Ascending aorta (tissue), 2 donors: ENCODE measurements at places on chromosomes 1 and 21.

GRCh38 chr1:113153116-113153803 is 80.3 kb downstream of the LRIG2 start:
- H3K4me1 ChIP-seq, result no peaks in the 10 kb centered on the region
- no peaks in the 10 kb centered on the region for H3K27me3 ChIP-seq
- no peak overlapping the region for H3K4me3 ChIP-seq
- no peaks in the 10 kb centered on the region for H3K36me3 ChIP-seq

- H3K27me3 ChIP-seq, result no peaks in the 10 kb centered on the region
- peaks cover 99% of the 10 kb centered on the region for H3K36me3 ChIP-seq
- H3K27ac ChIP-seq, result no peak overlapping the region
- no peak overlapping the region for H3K4me3 ChIP-seq
Measured at GRCh38 chr1:77926561-77927357, 38.3 kb downstream of the NEXN start.

GRCh38 chr1:172411791-172412338 is 8.6 kb upstream of the C1orf105 start:
- no peak for DNase-seq
- H3K4me1 ChIP-seq, result no peaks in the 10 kb centered on the region
- H3K27me3 ChIP-seq, result no peaks in the 10 kb centered on the region
- no peak overlapping the region for H3K4me3 ChIP-seq

DNA sequence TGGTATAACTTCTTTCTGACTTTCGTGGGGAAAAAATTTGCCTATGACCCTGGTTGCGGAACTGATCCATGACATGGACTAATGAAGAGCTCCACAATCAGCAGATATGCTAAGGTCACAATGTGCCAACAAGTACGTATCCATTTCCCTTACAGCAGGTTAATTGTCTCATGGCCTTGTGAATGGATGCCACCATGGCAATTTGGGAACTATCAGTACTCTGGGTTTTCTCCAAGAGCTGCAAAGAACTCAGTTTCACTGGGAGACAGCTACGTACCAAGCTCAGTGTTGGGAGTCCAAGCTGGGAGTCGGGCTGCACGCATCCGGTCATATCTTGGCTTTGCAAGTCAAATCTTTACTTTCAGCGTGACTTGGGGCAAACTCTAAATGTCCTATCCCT is 64.8 kb downstream of the TIAM1 start:
- DNase-seq, result no peak
- no peak overlapping the region for H3K4me3 ChIP-seq
- H3K27ac ChIP-seq, result no peak overlapping the region

DNA sequence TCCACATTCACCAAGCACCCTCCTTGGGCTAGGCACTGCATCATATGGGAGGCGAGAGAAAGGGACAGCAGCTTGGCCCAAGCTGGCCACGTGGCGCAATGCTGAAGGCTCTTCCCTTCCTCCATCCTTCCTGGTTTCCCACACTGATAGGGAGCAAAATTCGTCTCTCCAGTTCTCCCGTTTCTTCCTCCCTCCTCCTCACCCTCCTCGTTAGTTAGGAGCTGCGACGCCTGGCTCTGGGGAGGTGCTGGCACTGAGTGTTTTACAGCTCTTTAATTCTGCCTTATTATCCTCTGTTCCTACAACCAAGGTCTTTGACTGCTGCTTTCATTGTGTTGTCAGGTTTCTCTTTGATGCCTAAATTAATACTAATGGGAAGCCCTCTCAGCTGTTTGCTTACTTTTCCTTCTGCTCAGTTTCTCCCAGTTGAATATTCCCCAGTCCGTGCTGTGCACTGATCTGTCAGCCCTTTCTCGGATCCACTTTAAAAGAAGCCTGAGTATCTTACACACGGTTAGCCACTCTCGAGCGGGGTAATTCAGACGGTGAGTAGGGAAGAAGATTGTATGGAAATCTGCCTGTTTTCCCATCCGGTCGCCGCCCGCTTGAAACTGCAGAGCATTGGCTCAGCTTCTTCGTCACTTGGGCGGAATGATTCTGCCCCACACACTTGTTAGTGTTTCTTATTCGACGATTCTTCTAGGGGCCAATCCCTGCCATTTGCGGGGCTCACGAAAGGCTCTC is 56.2 kb upstream of the SMYD2 start:
- no peaks in the 10 kb centered on the region for H3K36me3 ChIP-seq
- H3K4me3 ChIP-seq, result peak overlapping the region; percentile 40
- no peak overlapping the region for H3K27ac ChIP-seq

DNA sequence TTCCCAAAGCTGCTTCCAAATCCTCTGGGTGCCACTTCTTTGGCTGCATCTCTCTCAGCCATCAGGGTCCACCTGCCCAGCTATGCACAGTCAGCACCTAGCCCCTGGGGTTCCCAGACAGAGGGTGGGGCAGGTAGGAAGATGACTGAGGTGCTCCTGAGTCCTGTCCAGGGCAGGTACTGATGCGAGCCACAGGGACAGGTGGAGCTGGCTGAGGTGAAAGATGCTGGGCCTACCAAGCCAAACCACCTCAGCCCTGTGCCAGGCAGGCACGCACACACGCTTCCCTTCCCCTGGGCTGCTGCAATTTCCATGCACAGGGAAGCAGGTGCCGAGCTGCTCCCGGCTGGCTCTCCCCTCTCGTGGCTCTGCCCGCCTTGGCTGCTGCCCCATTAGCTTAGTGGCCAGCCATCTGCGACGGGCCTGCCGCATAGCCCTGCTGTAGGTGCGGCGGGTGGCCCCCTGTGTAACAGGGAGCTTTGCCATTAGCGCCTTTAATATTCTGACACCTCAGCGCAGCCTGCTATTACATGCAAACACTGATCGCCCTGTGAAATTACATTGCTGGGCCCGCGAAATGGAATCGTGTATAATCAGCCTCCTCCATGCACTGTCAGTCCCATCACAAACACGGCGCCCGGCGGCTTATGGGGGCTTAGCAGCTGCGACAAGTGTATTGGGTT is 38.9 kb downstream of the DMAP1 start:
- no peak for DNase-seq
- peaks cover 13% of the 10 kb centered on the region for H3K36me3 ChIP-seq
- H3K27ac ChIP-seq, result no peak overlapping the region
- no peak overlapping the region for H3K4me3 ChIP-seq
- no peaks in the 10 kb centered on the region for H3K27me3 ChIP-seq

DNA sequence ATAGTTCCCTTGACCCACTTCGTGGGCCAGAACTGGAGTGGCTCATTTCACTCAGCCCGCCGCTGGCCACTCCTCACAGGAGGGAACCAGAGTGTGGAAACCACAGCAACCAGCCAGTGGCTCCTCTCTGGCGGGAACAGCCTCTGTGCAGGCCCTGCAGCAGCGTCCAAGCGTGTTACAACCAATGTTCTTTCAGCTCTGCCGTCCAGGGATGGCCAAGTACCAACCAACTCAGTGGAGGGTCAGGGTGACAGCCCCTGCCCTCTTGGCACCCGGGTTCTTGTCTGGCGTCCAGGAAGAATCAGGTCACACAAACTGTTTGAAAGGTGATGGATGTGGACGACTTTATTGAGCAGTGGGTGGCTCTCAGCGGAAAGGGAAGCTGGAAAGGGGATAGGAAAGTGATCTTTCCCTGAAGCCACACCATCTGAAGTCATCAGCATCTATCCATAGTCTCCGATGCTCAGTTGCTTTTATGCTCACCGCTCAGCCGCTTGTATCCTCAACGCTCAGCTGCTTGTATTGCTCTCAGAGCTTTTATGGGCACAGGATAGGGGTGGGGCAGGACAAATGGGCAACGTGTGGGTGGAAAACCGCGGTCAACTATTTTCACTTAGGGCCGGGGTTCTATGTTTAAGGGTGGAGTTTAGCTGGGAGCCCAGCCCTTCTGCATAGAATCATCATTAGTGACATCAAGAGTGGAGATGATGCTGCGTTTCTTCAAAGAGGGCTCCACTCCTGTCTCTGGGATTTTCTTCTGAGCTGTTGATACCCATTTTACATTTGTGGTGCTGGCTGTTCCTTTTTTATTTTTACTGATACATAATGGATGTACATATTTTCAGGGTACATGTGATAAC is 250.2 kb downstream of the RRAGC start:
- no peaks in the 10 kb centered on the region for H3K36me3 ChIP-seq
- no peaks in the 10 kb centered on the region for H3K4me1 ChIP-seq
- no peaks in the 10 kb centered on the region for H3K27me3 ChIP-seq
- DNase-seq, result no peak

- H3K4me3 ChIP-seq, result no peak overlapping the region
- no peak overlapping the region for H3K27ac ChIP-seq
- DNase-seq, result no peak
- no peaks in the 10 kb centered on the region for H3K4me1 ChIP-seq
- H3K36me3 ChIP-seq, result peaks cover 7% of the 10 kb centered on the region
Measured at GRCh38 chr1:227732586-227733308, 2.4 kb downstream of the JMJD4 start.

- DNase-seq, result no peak
- H3K27me3 ChIP-seq, result no peaks in the 10 kb centered on the region
- no peaks in the 10 kb centered on the region for H3K4me1 ChIP-seq
- H3K4me3 ChIP-seq, result no peak overlapping the region
Measured at GRCh38 chr1:246367041-246367440, 140.0 kb downstream of the SMYD3 start.

GRCh38 chr1:32859915-32860314 is 10.8 kb downstream of the FNDC5 start:
- H3K27ac ChIP-seq, result no peak overlapping the region
- no peak overlapping the region for H3K4me3 ChIP-seq
- H3K36me3 ChIP-seq, result peaks cover 36% of the 10 kb centered on the region
- peaks cover 17% of the 10 kb centered on the region for H3K4me1 ChIP-seq

- H3K36me3 ChIP-seq, result peaks cover 10% of the 10 kb centered on the region
- no peaks in the 10 kb centered on the region for H3K27me3 ChIP-seq
- peaks cover 28% of the 10 kb centered on the region for H3K4me1 ChIP-seq
- DNase-seq, result no peak
Measured at GRCh38 chr1:12495725-12496124, 122.3 kb downstream of the DHRS3 start.

DNA sequence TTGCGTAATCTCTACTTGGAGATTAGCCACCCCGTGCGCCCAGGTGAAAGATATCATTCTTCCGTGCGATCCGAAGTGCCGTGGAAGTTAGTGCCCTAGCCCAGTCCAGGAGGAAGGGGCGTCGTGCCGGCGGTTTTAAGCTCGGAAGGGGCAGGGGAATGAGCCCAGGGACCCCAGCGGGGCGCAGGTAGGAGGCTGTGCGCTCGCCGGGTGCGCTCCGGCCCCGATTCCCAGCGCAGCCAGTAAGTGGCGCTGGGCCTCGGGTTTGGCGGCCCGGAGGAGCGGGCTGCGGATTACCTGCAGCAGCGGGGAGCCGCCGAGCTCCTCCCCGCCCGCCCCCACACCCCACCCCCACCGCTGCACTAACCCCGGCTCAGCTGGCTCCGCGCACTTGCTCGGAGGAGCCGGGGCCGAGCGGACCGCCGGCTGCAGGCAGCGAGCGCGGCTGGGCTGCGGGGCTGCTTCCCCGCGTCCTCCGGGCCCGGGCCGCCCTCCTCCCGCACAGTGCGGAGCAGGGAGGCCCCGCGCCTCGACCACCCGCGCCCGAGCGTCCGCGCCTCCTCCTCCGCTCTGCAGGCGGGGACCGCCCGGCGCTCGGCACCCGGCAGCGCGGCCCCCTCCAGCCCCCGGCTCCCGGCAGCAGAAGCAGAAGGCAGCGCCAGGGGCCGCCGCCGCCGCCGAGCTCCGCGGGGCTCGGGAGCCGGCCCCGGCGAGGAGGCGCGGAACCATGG is at the start of gene RYR2:
Gene RYR2, plus strand, starts transcription at position 390 of the 731 bp plus-strand sequence. Its CDS starts 338 bp downstream, at position 728.
- H3K4me3 ChIP-seq, result peak within 1 kb of the TSS; percentile 73
- H3K27ac ChIP-seq, result peak within 1 kb of the TSS; percentile 88
- H3K36me3 ChIP-seq, result no peaks in the 10 kb centered on the region

- H3K27me3 ChIP-seq, result peaks cover 3% of the 10 kb centered on the region
- DNase-seq, result no peak
- H3K27ac ChIP-seq, result no peak overlapping the region
Measured at GRCh38 chr1:107141491-107142126, 770 bp downstream of the NTNG1 start.

DNA sequence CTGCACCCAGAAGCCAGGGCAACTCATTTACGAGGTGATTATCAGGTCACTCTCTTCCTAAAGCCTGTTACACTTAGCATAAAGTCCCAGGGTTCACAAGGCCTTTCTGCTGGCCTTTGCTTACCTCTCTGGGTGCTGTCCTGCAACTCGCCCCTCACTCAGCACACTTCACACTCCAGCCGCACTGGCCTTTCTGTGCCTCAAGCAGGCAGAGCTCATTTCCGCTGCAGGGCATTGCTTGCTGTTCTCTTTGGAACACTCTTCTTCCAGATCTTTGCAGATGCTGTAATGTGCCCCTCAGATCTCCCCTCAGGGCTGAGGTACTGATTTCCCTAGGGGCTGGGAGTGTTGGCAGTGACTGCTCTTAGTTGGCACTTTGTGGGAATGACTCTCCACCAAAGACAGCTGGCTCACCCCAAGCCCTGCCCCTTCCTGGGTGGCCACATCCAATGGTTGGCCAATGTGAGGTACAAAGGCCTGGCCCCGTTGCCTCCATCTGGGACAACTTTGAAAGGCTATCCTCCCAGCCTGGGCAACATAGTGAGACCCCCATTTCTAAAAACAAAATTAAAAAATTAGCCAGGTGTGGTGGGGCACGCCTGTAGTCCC is 50.8 kb upstream of the SSBP3 start:
- no peaks in the 10 kb centered on the region for H3K4me1 ChIP-seq
- H3K27me3 ChIP-seq, result no peaks in the 10 kb centered on the region
- H3K36me3 ChIP-seq, result no peaks in the 10 kb centered on the region
- H3K4me3 ChIP-seq, result no peak overlapping the region
- no peak for DNase-seq

- no peak overlapping the region for H3K4me3 ChIP-seq
- H3K27ac ChIP-seq, result no peak overlapping the region
- no peaks in the 10 kb centered on the region for H3K36me3 ChIP-seq
Measured at GRCh38 chr1:186299570-186299969, 75.5 kb downstream of the TPR start.

- no peaks in the 10 kb centered on the region for H3K27me3 ChIP-seq
- H3K4me1 ChIP-seq, result no peaks in the 10 kb centered on the region
- DNase-seq, result no peak
- H3K27ac ChIP-seq, result peak overlapping the region; percentile 55
- H3K36me3 ChIP-seq, result no peaks in the 10 kb centered on the region
Measured at GRCh38 chr1:70874818-70875217, 172.8 kb downstream of the PTGER3 start.

- H3K4me3 ChIP-seq, result peak overlapping the region; percentile 84
- H3K27me3 ChIP-seq, result no peaks in the 10 kb centered on the region
- peaks cover 3% of the 10 kb centered on the region for H3K4me1 ChIP-seq
- DNase-seq, result peak; percentile 76
- peak overlapping the region; percentile 55 for H3K27ac ChIP-seq
Measured at GRCh38 chr1:242523719-242524570, 552 bp downstream of the PLD5 start.

DNA sequence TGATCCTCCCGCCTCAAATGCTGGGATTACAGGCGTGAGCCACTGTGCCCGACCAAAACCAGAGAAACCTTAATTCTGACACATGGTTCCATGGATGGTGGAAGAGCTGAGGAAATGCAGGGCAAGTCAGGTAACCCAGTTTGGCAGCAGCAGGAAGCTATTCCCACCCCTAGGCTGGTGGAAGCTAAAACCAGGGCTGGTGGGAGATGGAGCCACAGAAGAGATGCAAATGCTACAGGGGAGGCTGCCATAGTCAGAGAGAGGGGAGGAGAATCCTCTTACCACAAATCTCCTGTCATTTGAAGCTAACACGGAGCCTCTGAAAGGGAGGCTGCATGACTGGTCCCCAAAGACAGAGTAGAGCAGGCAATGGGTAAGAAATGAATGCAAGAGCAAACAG is 4.1 kb upstream of the CDC42BPA start:
- H3K36me3 ChIP-seq, result no peaks in the 10 kb centered on the region
- H3K27me3 ChIP-seq, result no peaks in the 10 kb centered on the region
- H3K4me3 ChIP-seq, result no peak overlapping the region
- H3K27ac ChIP-seq, result no peak overlapping the region
- H3K4me1 ChIP-seq, result no peaks in the 10 kb centered on the region
